ENCODE measurements at places on chromosomes 1 and 21.
A peak's percentile ranks its signal among the peaks of the same experiment; 100 is the strongest.

DNA sequence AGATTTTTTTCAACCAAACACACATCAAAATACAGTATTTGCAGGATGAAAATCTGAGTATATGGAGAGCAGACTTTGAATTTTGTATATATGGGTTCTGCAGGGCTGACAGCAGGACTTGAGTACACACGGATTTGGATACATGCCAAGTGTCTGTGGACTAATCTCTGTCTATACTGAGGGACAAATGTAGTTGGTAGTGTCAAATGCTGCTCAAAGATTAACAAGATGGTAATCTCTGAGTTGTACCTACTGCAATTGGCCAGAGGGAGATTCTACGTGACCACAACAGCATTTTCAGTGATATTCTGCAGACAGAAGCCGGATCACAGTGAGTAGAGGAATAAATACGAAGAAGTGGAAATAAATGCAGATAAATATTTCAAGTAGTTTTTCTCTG, 43.4 kb downstream of the SHCBP1L start:
- no peak for DNase-seq

- no peak for DNase-seq
Observed at GRCh38 chr1:38474738-38475623, 384.6 kb downstream of the RRAGC start.

DNA sequence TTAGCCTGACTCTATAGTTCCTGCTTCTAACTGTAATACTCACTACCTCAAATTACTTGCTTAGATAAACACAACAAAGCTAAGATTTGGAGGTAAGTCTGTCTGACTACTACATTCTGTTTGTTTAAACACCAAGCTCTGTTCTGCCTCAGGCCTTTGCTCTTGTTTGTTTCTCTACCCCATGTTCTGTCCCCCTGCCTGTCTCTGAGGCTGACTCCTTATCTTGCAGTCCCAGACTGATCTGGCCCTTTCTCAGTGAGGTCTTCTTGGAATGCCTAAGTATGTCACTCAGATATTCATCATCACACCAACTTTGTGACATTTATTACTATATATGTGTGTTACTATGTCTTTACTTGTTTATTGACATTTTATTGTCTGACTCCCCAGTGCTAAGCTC, 425.5 kb downstream of the LMO4 start:
- no peak for DNase-seq

DNA sequence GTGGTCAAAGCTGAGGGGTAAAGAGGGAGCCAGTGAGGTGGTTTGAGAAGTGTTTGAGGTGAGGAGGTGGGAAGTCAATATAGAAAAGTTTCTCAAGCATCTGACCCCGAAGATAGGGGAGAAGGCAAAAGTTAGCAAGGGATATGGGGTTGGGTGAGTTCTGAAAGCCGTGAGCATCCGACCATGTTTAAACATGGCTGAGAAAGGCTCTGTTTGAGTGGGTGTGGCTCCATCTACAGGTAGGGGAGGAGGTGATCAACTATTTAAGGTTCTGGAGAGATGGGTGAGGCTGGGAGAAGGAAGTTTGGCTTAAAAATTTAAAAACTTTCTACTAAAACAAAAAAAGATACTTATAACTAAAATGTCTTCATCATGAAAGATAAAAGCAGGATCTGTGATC, 273.8 kb downstream of the KCNJ6 start:
- no peak for DNase-seq

- DNase-seq, result peak; percentile 9
Observed at GRCh38 chr1:190679044-190679443, 201.4 kb upstream of the BRINP3 start.

- DNase-seq, result no peak
Observed at GRCh38 chr1:34928066-34928696, 1.3 kb downstream of the DLGAP3 start.

- DNase-seq, result peak; percentile 3
Observed at GRCh38 chr1:18557621-18558465, 72.8 kb upstream of the PAX7 start.

DNA sequence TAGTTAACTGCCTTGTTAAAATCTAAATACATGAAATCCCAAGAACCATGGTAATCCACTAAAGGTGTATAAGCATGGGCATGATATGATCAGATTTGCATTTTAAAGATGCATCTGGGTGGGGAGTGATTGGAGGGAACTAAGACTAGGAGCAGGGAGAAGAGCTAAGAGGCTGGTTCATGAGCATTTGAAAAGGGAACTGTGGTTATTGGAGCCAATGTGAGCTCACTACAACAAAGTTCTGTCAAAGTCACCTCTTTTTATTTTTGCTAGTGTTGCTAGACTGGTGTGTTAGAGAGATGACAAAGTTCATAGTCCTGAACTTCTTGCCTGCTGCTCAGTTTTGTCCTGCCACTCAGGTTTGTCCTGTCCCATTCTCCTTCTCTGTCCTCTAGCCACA, 67.1 kb upstream of the LRRC8D start:
- DNase-seq, result no peak

DNA sequence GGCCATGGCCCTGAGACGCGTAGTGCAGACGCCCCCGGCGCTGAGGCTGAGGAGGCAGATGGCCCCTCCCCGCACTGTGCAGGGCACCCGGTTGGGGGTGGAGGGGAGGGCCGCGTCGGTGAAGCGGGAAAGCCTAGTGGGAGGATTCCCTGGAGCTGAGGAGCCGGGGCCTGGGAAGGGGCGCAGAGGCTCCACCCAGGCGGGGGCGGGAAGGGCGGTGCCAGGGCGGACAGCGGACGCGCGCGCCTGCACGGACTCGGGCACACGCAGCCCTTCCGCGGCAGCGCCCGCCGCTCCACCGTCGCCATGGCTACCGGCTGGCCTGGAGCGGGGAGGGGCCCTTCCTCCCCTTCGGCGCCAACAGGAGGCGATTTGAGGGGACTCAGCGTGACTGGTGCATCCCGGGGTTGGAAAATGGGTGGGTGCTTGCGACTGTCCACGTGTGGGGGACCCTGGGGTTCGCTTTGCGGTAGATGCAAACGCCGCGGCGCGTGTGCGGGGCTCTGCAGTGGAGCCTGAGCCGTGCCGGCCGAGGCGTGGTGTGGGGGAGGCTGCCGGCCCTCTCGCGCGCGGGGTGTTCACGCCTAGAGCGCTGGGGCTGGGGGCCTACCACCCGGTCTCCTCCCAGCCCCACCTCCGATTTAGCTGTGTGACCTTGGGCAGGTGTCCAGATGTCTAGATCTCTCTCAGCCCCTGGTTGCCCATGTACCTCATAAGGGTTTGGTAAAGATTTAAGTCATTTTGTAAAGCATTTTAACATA, 35.1 kb downstream of the PTPRF start:
- peak; percentile 59 for DNase-seq

DNA sequence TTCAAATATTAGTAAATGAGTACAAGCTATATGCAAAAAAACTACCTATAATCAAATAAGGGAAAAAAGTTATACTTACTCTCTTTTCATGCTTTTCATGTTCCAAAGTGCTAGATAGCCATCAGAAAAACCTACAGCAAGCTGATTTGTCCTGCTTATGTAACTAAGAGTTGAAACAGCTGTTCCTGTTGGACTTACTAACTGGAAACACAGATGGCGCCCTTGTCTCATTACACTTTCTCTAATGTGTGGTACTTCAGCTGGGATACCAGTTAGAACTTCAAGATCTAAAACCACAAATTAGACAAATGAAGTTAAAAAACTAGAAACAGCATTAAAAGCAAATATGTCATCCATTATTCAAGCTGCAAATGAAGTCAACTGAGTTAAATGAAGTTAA, 24.3 kb downstream of the AHCTF1 start:
- peak; percentile 53 for DNase-seq

GRCh38 chr1:41571041-41571440, 86.6 kb upstream of the EDN2 start:
- DNase-seq, result no peak

- DNase-seq, result peak; percentile 83
Observed at GRCh38 chr1:241716915-241717656, 65.0 kb downstream of the WDR64 start.

DNA sequence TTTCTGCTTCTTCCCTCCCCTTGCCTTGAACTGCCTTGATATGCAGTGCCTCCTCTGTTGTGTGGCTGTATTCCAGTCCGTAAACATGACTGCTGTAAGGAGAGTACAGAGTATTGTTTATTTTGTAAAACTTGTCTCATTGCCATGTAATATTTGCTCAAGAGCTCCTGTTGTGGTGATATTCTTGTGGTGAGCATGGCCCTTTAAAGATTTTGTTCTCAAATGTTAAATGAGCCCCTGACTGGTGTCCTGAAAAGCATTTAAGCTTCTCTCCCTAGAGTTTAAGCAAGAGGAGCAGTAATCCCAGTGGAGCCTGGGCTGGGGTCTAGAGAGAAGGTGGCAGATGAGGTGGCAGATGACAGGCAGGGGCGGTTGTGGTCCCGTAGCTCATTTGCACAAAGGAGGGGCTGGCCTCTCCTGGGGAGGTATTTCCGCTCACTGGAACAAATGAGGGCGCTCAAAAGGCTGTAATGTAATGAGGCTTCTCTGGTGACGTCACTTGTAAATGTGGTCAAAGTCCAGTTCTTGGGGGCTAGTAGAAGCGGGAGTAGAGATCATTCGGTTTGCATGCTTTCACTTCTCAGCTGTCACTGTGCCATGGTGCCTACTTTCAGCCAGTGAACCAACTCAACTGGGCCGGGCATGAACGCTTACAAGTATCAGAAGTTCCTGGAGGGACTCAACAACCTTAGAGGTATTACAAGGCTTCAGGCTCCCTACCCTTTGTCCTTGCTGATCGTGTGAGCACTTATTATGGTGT, 46.0 kb upstream of the MACF1 start:
- DNase-seq, result peak; percentile 82

DNA sequence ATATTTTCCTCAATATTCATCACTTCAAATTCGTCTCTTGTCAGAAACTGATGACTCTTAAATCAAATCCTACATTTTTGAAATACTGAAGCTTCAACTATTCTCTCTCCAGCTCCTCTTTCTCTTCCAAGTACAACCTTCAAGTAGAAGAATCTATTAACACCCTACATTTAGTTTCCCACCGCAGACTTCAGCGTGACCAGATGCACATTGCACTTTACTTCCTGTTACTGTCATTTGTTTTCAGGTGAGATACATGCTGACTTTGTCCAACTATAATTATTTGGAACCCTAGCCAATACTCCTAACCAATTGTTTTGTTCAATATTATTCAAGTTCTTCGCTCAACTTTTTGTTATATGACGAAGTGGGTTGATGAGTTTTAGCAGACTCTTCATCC, 116.0 kb downstream of the MRPL39 start:
- DNase-seq, result no peak

- DNase-seq, result no peak
Observed at GRCh38 chr1:156359249-156359648, 9.8 kb upstream of the RHBG start.

GRCh38 chr1:171807556-171807955, 26.1 kb downstream of the METTL13 start:
- DNase-seq, result no peak

GRCh38 chr21:38712071-38712470, 93.7 kb upstream of the ETS2 start:
- peak; percentile 24 for DNase-seq

- peak; percentile 74 for DNase-seq
Observed at GRCh38 chr21:45972716-45973474, 8.7 kb upstream of the COL6A1 start.

- peak; percentile 87 for DNase-seq
Observed at GRCh38 chr1:178060789-178061556, 32.9 kb upstream of the RASAL2 start.

- no peak for DNase-seq
Observed at GRCh38 chr1:42518908-42519307, 55.8 kb downstream of the CCDC30 start.

- DNase-seq, result peak; percentile 25
Observed at GRCh38 chr1:39359028-39359570, 132.3 kb upstream of the BMP8A start.

DNA sequence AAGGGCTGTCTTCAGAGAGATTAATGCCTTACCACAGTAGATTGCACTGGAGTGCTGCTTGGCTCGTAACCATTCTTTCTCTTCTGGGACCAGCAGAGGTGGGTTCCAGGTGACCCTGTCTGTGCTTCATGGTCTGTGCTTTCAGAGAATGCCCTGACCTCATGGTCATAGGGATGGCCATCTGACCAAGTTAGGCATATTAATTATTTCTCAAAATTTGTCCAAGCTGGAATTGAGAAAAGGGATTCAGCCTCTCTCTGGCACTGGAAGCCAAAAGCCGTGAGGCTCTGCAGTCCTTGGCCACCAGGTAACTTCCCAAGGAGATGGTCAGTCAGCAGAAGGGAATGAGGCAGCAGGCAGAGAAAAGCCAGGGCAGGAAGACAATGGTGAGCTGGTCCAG, 37.2 kb upstream of the TSPAN2 start:
- DNase-seq, result no peak

DNA sequence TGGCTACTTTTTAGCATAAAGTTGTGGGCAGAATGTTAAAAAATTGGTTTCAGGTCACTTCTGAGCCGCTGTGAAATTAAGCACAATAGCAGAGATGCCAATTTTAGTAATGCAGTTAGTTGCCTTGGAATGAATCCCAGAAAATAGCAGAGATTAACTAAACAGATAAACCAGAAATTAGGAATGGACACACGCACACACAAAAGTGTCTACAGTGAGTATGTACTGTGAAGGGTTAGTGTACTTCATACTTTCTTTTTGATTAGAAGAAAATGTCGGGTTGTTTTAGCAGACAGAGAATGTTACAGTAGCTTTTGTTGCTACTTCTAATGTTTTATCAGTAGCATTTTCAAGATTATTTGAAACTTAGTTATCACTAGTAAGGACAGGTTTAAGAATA, 106.7 kb downstream of the LEPR start:
- DNase-seq, result peak; percentile 36

DNA sequence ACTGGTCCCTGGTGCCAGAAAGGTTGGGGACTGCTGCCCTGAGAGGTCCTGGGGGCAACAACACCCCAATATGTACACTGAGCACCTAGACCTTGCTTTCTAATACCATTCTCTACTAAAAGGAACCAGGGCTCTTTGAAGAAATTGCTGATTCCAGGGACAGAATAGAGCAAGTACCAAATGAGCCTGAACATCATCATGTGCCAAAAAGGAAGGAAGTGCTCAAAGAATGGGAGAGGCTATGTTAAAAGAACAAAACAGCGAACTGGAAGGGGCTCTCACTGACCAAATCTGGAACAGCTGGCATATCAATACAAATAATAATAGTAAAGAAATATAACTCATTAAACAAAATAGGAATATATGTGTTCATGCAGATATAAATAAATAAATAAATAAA, 50.8 kb downstream of the PIK3R3 start:
- DNase-seq, result no peak

GRCh38 chr1:223233410-223234169, 90.5 kb upstream of the TLR5 start:
- peak; percentile 76 for DNase-seq

DNA sequence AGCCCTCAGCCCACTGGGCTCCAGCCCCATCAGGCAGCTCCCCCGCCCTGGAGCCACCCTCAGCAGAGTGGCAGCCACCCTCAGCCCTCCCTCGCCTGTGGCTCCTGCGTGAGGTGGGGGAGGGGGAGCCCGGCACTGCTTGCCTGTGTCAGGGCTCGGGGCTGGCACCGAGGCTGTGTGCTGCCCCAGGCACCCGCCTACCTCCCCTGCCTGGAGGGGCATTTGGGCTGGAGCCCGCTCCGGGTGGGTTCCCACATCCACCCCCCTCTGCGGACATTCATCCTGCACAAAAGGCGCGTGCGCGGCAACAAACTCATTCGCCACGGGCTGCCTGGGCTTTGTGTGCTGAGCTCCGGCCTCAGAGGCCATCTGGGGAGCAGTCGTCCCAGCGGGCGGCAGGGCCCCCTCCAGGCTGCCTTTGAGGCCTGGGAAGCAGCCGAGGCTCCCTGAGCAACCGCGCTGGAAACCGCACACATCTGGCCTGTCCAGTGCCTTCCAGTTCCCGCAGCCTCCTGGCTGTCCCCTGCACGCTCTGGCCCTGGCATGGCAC, 12.6 kb upstream of the TNFRSF14 start:
- no peak for DNase-seq

- DNase-seq, result no peak
Observed at GRCh38 chr1:172674831-172675613, 16.1 kb downstream of the FASLG start.
